ENCODE measurements at places on chromosomes 12 and 14.

DNA sequence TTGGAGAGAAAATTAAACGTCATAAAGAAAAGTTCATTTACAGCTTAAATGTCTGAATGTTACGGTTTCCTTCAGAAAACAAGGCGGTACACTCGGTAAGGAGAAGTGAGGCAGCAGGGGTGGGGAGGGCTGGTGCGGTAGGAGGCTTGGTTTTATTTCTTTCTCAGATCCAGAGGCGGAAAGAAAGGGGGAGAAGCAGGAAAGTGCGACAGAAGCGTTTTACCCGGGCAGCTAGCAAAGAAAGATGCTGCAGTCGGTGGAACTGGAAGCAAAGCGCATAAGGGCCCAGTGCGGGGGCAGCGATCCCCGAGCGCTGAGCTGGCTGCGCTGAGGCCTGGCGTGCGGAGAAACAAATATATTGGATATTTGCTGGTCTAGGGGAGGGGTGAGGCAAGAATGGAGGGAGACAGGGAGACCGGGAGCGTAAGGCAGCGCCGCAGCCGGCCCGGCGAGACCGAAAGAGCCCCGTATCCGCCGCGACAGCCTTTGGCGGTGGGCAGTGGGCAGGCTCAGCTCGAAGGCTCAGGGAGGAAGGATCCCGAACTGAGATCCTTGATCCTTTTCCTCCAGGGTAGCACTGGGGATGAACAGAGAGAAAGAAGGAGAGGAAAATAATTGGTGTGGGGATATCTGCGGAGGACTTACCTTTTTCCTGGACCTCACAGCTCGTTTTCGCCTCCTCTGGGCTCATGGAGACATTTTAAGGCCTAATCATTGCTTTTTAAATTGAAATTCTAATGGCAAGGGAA lies 6.4 kb upstream of the HOXC11 start:
- no peak for DNase-seq

- no peak for DNase-seq
Measured at GRCh38 chr14:21098892-21099595, 589 bp upstream of the ZNF219 start.

DNA sequence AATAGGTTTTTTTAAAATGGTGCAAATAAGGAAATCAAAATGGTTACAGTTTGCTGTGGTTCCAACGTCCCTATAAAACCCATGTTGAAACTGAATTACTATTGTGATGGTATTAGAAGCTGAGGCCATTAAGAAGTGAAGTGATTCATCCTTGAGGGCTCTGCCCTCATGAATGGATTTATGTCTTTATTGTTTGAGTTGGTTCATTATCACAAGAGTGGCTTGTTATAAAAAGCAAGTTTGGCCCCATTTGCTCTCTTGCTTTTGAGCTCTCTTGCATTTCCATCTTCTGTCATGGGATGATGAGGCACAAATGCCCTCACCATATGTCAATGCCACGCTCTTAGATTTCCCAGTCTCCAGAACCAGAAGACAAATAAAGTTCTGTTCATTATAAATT lies 62.3 kb downstream of the PRKD1 start:
- DNase-seq = no peak

DNA sequence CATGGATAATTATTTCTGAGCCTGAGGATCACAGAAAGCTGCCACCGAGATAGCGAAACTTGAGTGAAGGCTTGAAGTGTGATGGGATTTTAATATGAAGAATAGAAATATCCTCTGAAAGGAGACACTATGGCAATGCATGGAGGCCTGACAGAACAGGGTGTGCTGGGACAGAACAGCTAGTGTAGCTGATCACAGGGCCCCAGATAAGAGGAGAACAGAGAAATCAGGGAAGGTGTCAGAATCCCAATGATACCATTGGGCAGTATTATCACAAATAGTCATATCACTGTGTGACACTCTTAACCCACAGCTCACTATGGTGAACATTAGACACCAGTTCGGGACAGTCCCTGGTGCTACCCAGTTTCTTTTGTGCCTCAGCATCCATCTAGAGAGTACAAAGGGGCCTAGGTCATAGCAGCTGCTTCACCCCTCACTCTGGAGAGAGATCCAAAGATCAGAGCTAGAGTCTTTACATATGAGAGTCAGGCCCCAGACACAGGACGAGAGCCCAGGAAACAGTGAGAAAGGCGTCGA lies 506 bp upstream of the OR10P1 start:
- DNase-seq = no peak

DNA sequence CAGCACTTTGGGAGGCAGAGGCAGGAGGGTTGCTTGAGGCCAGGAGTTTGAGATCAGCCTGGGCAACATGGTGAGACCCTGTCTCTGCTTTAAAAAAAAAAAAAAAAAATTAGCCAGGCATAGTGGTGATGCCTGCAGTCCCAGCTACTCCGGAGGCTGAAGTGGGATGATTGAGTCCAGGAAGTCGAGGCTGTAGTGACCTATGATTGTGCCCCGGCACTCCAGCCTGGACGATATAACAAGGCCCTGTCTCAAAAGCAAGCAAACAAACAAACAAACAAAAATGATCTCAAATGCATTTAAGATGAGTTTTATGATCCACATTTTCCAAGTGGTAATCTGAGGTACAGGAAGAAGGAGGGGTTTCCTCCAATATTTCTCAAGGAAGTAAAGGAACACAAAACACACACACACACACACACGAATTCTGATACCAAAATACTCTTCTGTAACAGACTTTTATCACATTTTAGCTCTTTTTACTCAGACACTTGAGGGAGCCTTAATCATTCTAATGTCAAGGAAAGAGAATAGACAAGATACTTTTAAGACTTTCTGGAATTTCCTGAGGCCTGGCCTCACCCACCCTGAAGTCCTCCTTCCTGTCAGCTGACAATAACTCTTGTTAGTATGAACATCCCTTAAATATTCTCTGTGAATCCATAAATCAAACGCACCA lies 44.4 kb upstream of the CERS5 start:
- DNase-seq = no peak

- DNase-seq = no peak
Measured at GRCh38 chr12:5428332-5429221, 3.3 kb upstream of the NTF3 start.

DNA sequence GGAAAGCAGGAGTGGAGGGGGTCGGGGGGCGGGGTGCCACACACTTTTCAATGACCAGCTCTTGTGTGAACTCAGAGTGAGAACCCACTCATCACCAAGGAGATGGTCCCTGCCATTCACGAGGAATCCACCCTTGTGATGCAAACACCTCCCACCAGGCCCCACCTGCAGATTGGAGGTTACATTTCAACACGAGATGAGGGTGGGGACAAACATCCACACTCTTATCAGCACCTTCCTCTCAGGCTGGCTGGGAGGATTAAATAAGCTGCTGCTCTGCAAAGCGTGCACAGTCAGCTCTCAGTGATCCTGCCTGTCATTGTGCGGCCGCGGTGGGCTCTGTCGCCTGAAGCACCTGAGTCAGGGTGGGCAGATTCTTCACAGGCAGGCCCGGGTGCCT lies 39.7 kb downstream of the AACS start:
- no peak for DNase-seq

DNA sequence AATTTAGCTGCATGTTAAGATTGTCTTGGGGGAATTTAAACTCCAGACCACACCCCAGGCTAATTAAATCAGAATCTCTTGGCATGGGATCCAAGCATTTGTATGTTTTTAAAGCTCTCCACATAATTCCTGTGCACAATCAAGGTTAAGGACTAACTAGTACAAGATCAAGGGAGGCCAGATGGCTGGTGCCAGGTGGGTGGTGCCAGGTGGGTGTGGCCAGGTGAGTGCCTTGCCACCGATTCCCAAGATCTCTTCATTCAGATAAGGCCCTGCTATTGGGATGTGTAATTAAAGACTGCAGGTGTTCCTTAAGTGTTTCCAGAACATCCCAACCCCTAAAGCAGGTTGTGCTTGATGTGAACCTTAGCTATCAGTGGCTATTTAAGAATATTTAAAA lies 75.1 kb downstream of the NRXN3 start:
- no peak for DNase-seq

- no peak for DNase-seq
Measured at GRCh38 chr14:26200687-26201086, 397.1 kb downstream of the NOVA1 start.

DNA sequence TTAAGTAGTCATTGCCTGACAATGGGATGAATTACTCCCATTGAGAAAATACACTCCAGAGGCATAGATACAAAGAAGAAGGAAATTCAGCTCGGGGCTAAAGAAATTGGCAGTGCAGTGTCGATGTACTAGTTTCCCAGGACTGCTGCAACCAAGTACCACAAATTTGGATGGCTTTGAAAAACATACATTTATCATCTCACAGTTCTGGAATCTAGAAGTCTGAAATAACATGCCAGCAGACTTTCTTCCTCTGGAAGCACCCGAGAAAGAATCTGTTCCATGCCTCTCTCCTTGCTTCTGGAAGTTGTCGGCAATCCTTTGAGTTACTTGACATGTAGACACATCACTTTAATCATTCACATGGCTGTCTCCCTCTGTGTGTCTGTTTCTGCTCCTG lies 101.9 kb downstream of the TMTC3 start:
- no peak for DNase-seq

Data from HepG2 (cell line).